ENCODE measurements at places on chromosomes 5 and 9.

DNA sequence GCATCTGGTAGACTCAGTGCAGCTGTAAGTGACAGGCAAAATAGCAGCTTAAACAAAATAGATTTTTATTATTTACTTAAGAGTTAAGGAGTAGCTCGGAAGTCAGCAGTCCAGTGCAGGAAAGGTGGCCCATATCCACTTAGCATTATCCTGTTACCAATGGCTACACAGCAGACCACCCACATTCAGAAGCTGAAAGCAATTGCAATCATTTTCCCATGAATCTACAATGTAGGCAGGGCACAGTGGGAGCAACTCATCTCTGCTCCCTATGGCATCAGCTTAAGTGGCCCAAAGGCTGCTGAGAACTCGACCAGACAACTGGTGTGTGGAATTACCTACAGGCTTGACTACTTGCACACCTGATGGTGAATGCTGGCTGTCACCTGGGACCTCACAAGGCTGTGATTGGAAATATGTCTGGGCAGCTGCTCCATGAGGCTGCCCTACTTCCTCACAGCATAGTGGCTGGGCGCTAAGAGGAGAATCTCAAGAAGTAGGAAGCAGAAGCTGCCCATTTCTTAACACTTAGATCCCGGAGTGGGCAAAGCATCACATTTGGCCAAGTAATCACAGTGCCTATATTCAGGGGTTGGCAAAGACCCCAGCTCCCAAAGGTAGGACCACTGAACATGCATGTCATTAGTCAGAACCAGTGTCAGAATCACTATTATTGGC is 56.4 kb downstream of the SNX18 start:
- no peak for DNase-seq

DNA sequence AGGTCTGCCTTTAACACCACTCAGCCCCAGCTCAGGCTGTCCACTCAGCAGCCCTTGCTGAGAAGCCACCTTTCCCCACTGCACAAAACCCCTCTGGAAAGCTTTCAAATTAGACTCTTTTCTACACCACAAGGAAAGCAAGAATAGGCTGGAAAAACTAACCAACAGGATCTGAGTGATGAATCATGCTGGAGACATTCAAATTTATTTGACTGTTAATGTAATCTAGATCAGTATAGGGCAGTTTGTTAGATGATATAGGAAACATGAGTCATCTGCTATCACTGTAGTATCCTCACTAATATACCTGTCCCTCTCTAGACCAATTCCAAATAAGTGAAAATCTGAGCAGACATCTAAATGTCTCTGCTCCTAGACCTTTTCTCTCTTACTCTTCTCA is 127.8 kb upstream of the PAM start:
- no peak for DNase-seq

GRCh38 chr5:139880416-139881142 is 85.0 kb downstream of the PSD2 start:
- DNase-seq = no peak

- no peak for DNase-seq
Observed at GRCh38 chr5:123659495-123659894, 147.5 kb downstream of the CSNK1G3 start.

GRCh38 chr5:31213705-31214121 is 20.2 kb downstream of the CDH6 start:
- no peak for DNase-seq

DNA sequence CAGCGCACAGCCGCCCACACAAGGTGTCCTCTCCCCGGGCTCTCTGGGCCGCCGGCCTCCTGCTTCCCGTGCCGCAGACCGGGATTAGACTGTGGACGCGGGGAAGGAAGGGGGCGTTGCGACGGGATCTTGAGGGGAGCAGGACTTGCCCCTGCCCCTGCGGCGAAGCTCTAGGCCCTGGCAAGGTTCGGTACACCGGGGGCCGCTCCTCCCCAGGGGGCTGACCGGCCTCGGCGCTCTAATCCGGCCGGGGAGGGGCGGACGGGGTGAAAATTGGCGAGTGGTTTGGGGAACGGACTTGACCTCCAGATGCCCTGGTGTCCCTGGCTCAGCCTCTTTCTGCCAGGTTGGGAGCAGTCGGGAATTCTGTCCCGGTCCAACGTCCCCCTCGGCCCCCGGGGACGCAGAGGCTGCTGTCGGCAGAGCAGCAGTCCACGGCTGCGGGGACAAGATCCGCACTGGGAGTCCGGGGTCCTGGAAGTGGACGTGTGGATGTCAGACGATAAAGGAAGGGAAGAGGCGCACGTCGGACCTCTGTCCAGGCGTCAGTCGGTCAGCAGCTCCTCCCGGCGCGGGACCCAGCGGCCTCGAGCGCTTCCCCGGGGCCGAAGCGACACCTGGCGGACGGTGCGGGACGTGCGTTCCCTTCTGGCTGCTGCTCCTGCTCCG is 1.9 kb upstream of the CNTFR start:
- peak; percentile 20 for DNase-seq

GRCh38 chr9:75974016-75974766 is 83.7 kb downstream of the PCSK5 start:
- no peak for DNase-seq

DNA sequence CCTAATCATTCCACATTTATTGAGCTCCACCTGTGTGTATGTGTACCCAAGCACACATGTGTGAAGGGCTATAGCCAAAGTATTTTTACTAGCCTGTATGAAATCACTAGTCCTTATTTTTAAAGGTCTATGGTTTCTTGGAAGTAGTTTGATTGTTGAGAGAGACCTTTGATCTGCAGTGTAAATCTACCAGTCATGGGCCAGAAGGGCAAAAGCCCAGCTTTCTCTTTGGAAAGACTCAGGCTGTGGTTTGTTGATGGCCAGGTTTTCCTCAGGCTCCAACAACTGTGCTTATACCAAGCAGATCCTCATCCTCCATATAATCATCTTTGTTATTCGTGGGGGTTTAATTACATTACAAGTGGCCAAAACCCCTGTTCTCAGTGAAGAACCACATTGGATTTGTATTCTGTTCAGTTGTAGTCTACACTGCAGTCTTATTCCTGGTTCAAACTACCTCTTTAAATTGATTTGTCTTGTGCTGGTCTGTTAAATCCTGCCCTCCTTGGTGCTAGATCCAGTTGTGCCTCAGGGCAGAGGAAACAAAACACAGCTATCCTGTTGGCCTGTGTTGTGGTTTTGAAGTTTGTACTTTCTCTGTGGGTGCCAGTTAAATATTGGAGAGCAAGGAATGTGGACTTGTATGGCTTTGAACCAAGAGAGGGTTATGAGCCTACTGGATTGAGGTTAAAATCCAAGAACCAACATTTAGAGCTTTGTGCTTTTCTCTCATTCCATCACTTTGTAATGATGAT is 13.3 kb downstream of the CDC26 start:
- DNase-seq = no peak

DNA sequence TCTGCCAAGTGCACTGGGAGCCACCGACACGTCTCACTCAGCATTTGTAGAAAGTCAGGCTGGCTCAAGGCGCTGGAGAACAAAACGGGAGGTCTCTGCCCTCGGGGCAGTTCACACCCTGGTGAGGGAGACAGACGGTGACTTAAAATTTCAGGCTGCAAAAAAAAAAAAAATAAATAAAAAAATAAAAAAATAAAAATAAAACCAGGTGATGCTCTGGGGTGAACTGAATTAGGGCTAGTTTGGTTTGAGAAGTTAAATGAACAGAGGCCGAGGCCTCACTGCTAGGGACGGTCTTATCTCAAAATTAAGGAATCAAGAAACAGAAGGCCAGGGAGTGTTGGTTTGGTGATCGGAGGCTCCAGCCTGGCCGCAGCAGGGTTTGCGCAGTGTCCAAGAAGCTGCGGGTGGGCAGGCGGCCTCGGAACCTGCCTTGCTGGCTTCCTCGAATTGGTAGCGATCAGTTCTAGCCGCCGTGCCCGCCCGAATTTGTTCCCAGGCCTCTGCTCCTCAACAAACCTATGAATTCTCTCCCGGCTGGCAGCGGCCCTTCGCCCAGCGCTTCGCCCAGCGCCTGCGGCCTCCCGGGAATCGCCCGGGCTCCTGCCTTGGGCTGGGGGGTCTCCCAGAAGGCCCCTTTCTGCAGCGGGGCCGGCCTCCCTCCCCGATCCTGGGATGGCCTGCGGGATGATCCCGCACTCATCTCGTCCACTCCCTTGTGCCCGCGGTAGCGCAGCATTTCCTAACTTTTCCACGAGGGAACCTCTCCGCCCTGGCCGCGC is 1.5 kb downstream of the NKX2-5 start:
- no peak for DNase-seq

DNA sequence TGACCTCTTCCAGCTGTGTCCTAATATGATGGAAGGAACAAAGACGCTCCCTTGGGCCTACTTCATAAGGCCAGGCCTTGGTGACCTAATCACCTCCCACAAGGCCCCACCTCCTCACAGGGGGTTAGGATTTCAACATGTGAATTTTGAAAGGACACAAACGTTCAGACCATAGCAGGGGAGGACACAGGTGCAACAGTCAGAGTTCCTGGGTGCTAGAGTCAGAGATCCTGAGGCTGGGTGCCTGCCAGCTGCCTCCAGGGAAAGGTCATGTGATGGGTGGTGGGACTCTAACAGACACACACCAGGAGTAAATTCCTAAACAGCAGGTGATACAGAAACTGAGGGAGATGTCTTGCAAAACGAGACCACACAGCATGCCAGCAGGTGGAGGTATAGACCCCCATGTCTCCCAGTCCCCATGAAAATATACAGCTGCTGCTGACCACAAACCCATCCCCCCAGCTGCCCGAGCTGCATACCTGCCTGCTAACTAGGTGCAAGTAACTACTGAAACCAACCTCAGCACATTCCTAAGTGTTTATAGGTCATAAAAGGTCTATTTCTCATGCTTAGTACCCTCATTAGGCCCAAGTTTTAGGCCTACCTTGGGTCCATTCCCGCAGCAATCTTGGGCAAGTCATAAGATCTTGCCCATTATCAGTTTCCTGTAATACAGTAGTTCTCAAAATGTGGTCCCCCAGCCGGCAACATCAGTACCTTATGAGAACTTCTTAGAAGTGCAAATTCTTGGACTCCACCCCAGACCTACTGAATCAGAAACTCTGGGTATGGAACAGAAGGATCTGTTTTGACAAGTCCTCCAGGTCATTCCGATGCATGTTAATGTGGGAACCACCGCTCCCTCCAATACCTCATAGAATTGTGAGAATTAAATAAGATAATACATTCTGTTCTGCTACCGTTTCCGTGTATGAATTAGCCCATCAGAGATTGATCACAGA is 245.3 kb downstream of the ENC1 start:
- no peak for DNase-seq

- DNase-seq = no peak
Observed at GRCh38 chr9:82574911-82575310, 488.0 kb downstream of the RASEF start.

DNA sequence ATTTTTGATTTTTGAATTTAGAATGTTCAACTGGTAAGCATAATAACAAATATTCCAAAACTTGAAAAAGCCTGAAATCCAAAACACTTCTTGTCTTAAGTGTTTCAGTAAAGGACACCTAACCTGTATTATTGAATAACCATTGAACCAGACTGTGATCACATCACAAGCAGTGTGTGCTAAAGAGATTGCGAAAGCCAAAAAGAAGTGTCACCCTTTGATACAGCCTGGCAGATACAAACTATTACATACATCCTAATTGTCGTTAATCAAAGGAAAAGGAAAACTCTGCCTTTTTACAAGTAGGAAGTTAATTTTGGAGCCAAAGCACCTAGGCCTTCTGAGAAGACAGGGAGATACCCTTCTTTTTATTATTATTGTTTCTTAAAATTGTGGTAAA is 8.4 kb upstream of the FAM120AOS start:
- DNase-seq = no peak

DNA sequence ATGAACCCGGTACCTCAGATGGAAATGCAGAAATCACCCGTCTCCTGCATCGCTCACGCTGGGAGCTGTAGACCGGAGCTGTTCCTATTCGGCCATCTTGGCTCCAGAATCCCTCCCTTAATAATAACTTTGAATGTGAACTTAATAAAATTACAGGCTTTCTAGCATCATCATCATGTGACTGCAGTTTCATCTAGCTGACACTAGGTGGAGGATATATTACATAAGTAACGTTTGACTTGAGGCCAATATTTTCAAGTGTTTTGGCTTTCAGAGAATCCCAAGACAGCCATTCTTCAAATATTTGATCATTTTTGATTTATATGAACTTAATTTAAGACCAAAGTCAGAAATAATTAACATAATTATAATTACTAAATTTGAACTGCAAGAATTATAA is 474.9 kb upstream of the CDH10 start:
- no peak for DNase-seq

DNA sequence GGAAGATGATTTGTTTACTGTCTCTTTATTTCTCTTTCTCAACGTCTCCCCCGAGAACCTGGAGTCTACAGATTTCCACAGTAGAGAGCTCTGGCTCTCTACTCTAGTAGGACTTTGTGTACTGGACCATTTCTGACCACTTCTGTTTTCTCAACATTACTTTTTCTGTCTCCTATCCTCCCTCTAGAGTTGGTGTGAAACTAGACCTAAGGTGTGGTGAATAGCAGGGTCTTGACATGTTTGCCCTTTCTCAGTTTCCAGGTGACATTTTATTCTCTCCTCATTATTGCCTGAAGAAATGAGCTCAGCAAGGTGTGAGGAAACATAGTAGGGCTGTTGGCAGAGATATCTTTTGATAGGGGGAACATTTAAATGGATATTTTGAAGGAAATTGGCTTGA is 62.1 kb upstream of the IL6ST start:
- no peak for DNase-seq

- DNase-seq = no peak
Observed at GRCh38 chr5:55502759-55503158, 32.0 kb downstream of the PLPP1 start.

GRCh38 chr5:147483961-147484707 is 25.7 kb downstream of the DPYSL3 start:
- peak; percentile 59 for DNase-seq

GRCh38 chr9:97706246-97706645 is 9.1 kb upstream of the XPA start:
- DNase-seq = no peak

DNA sequence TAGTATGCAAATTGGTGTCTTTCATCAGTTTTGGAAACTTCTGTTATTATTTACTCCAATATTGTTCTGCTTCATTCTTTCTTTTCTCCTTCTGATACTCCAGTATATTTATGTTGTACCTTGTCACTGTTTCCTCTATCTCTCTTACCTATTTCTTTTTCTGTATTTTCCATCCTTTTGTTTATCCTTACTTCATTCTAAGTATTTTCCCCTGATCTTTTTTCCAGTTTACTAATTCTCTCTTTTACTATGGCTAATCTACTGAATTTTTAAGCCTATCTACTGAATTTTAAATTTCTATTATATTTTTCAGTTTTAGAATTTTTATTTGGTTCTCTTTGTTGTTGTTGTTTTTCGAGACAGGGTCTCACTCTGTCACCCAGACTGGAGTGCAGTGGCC is 7.4 kb downstream of the SMIM3 start:
- DNase-seq = no peak
